ENCODE measurements at places on chromosomes 7 and 10.

- DNase-seq, result no peak
These were observed 165.5 kb downstream of the LRRN3 start for GRCh38 chr7:111256391-111256790.

GRCh38 chr7:41374150-41374848 is 328.6 kb downstream of the INHBA start:
- no peak for DNase-seq

- DNase-seq, result no peak
These were observed 62.5 kb upstream of the KMT2E start for GRCh38 chr7:104951546-104951945.

DNA sequence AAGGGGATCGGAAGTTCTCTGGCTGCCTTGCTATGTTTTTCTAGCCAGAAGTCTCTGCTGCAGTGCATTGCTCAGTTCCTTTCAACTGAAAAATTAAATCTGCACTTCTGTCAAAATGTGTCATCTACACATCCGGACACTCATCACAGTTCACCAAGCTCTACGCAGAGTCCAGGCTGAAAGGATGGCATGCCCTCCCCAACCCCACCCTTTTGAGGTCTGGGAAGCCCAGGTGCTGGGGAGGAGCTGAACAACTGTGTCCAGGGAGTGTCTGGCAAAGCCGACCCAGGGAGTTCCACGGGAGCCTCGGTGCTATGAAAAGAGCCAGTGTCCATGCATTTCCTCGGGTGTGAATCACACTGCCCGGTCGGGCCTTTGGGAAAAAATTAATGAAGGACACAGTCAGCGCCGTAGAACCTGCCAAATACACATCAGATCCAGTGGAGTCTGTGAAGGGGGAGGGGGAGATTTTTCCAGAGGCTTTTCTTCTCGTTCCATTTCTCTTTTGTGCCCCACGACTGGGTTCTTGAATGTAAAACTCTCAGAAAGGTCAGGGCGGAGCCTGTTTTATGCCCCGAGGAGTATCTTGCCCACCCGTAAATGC is 757 bp upstream of the PALS2 start:
- no peak for DNase-seq

GRCh38 chr7:105122619-105123018 is 108.6 kb downstream of the KMT2E start:
- DNase-seq, result no peak

DNA sequence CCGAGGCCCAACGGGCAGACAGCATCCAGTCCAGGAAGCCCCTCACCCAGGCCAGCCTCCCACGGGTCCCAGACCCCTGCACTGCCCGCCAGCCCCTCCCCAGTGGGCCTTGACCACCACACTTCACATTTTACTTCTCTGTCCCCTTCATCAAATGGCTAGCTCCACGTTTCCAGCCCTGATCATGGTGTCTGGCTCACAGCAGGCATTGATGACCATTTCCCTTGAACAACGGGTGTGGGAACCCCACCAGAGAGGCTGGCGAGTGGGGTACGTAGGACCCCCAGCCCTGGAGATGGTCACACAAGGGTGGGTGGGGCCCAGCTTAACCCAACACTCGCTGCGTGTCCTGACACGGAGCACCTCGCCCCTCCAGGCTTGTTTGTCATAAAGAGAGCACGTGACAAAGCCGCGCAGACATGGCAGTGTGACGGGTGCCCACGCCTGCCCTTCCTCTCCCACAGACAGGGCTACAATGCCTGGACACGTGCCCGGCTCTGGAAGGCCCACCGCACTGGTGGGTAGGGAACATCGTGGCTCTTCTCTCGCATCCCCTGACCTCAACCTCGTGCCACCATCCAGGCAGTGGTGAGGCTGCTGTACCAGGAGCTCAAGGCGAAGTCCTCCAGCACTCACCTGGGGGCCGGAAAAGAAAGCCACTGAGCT is 267.7 kb downstream of the MAD1L1 start:
- no peak for DNase-seq

DNA sequence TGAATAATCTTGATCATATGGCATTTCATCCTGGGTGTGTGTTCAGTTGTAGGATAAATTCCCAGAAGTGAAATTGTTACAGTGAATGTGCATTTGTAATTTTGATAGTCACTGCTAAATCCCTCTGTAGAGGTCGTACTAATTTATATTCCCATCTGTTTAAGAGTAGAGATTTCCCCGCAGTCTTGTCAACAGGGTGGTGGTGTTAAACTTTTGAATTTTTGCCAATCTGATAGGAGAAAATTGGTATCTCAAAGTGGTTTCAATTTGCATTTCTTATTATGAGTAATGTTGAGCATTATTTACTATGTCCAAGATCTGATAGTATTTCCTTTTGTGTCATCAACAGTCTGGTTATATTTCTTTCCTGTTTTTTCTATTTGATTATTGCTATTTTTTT is 101.7 kb downstream of the AUTS2 start:
- no peak for DNase-seq

- no peak for DNase-seq
These were observed 104.5 kb downstream of the SRI start for GRCh38 chr7:88115258-88115796.

GRCh38 chr7:50960621-50961310 is 178.1 kb upstream of the GRB10 start:
- no peak for DNase-seq

DNA sequence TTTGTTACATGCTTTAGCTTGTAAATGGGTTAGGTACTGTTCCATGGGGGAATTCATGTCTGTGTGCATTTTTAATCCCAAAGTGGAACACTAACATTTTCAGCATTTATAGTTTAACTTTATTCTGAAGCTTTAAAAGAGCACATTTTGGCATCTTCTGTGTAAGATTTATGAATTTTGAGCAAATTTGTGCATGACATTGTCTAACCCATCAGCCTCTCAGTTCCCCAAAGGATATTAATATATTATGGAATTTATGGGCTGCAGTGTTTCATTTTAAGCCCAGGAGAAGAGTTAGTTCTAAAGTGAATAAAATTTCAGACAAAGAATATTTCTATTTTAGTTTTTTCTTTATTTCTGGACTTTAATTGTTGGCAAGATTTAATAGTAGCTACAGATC is 421.4 kb downstream of the PLXDC2 start:
- no peak for DNase-seq

- DNase-seq, result no peak
These were observed 24.2 kb upstream of the LIPN start for GRCh38 chr10:88735661-88736060.

DNA sequence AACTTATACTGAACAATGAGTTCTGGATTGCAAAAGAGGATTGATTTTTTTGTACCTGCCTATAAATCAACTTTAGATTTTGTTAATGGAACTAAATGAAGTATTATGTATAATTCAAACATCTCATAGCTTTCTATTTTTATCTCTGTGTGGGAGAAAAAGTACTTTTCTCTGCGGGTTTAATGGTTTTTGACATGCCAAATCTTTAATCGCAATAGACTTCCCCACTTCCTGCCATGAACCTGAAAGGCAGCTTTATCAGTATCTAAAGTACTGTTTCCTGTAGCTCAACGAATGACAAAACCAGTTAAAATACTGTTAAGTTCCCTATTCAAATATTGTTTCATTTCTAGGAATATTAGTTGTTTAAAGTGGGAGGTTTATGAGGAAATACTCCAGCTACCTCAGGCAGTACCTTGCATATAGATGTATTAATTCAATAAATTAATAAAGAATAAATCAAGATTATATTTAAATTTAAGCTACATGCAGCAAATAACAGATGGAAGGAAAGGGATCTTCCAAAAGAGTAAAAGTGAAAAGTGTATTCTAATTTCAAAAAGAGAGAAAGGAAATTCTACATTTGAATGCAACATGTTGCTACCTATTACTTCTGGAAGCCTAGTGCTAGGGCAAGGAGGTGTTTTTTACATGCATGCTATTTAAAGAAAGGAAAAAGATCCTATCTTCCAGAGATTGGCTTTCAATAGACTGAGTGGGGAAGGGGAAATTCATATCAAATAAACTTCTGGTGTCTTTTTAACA is 75.9 kb downstream of the SVOPL start:
- no peak for DNase-seq

DNA sequence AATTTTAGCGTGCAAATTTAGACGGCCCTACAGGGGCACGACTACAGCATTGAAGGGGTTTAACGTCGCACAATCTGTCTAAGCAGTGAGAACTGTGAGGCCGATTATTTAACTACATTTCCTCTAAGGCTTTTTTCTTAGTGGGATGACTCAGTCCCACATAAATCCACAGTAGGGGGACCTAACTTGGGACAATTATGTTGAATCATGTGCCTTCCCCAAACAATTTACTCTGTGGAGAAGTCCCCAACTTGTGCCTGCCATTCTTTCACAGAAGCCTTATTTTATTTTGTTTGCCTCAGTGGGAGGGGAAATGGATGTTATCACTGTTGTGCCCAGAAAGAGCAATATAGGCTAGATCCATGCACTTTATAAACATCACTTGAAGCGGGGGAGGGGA is 80.3 kb upstream of the CDCA7L start:
- no peak for DNase-seq

DNA sequence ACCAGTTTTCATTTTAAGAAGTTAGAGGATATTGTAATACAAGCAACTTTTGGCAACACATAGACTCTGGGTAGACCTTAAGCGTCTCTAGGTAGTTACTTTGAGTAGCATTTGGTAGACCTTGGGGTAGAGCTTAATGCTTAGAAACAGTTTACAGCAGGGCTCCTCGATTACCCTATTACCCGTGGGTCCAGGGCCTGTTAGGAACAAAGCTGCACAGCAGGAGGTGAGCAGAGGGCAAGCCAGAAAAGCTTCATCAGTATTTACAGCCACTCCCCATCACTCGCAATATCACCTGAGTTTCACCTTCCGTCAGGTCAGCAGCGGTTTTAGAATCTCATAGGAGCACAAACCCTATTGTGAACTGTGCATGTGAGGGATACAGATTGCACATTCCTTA is 173.5 kb downstream of the TSPAN12 start:
- DNase-seq, result no peak

- no peak for DNase-seq
These were observed 34.1 kb upstream of the AGR2 start for GRCh38 chr7:16838891-16839290.

- no peak for DNase-seq
These were observed 724.2 kb upstream of the CELF2 start for GRCh38 chr10:10293481-10293951.

- DNase-seq, result no peak
These were observed 42.5 kb upstream of the INPP5A start for GRCh38 chr10:132494866-132495630.

DNA sequence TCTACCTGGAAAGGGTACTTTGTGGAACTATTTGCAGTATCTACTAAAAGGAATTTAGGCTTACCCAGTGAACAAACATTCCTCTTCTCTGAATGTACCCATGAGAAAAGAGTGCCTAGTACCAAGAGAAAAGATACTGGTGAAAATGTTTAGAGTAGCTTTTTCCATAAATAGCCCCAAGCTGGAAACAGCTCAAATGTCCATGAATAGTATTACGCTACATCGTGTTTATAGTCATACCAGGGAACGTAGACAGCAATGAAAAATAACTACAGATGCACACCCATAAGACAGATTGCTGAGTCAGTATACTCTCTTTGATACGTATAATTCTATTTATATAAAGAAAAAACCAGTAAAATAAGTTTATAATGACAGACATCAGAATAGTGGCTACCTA is 285.9 kb downstream of the KLF6 start:
- DNase-seq, result no peak

- peak; percentile 10 for DNase-seq
These were observed 566 bp downstream of the ZNF789 start for GRCh38 chr7:99473315-99473596.

GRCh38 chr7:36037121-36037662 is 115.9 kb upstream of the EEPD1 start:
- peak; percentile 63 for DNase-seq

DNA sequence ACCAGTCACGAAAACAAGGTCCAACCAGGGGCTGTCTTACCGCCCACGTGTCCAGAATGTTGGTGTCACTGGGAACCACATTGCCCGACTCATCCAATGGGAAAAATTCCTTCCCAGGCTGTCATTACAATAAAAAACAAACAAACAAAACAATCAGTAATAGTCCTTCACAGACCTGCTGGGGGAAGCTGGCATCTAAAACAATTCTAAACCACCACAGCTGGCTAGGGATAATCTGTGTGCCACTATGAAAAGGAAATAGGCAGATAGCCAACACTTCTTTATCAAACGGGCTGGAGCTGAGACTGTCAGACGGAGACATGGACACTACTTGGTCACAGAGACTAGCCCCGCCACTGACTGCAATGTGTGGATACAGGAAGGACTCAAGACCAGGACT is 9.2 kb downstream of the AKR1B1 start:
- no peak for DNase-seq

- no peak for DNase-seq
These were observed 57.6 kb downstream of the ADCYAP1R1 start for GRCh38 chr7:31109751-31110150.

DNA sequence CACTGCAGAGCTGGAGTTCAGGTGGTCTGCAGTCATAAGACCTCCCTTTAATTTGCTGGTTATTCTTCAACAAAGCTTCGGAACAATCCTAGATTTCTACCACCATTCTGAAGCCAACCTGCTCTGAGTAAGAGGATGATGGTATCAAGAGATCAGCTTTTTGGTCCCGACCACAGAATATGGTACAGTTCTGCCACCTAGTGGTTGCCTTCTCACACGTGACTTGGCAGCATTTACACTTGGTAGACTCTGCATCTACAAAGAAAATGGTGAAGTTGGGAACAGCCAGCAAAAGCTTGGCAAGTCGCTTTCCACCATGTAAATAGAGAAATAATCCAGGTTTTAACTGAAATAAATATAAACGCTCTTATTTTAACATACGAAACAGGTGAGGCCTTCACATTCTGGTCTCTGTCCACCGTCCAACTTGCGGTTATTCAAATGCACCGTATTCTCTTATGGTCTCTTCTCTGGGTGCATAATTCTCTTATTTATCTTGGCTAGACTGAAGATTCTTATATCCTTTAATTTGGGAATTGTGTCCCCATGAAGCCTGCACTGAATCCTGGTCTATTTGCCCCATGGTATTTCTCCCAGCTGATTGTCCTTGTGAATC is 173.9 kb upstream of the GRM3 start:
- peak; percentile 53 for DNase-seq

DNA sequence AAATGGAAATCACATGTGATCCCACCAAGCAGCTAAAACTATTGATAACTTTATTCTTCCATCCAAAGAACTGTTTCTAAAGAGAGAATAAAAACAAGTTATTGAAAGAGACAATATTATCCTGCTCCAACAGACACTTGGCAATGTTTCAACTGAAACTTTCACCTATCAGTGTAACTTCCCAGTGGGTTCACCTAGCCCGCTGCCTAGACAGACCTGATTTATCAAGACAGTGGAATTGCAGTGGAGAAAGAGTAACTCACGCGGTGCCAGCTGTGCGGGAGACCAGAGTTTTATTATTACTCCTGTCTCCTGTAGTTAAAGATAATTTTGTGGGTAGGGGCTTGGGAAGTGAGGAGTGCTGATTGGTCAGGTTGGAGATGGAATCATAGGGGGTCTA is 199.8 kb downstream of the AHR start:
- no peak for DNase-seq

DNA sequence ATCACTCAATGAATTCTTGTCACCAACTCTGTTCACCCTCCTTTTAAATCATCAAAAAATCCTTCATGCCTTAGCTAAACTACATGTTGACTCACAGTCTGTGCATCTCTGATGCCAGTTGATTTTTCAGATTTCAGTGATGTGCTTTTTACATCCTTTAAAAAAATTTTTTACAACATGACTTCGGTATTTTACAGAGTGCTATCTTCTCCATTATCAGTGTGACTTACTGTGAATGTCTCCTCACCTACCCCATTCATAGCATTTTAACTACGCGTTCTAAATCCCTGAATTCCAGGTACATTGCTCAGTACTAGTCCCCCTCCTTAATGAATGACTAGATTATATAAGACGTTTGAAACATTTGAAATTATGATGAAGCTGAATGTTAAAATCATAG is 98.7 kb downstream of the DNAH11 start:
- no peak for DNase-seq
